ENCODE measurements at places on chromosomes 4 and X.

DNA sequence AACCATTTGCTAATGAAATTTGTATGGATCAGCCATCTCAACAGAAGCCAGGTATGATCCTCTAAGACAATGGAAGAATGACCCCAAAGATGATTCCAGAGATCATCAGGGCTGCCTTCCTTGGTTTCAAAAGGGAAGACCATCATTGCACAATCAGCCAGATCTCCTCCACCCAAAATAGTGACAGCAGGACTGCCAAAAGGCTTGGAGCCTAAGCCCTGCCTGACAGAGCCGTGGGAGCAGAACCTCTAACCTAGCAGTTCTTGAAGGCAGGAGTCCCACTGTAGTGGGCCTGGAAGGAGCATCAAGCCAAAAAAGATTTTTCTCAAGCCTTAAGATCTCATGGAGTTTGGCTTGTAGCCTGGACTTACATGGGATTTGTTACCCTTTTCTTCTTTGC, 226.0 kb downstream of the RASL11B start:
- no peak for DNase-seq

DNA sequence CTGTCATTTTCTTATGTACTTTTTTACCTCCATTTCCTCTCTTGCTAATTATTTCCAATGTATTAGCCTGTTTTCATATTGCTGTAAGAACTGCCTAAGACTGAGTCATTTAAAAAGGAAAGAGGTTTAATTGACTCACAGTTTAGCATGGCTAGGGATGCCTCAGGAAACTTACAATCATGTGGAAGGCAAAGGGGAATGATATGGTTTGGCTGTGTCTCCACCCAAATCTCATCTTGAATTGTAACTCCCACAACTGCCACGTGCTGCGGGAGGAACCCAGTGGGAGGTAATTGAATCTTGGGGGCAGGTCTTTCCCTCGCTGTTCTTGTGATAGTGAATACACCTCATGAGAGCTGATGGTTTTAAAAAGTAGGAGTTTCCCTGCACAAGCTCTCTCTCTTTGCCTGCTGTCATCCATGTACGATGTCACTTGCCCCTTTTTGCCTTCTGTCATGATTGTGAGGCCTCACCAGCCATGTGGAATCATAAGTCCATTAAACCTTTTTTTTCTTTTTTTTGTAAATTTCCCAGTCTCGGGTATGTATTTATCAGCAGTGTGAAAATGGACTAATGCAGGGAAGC, 870.0 kb upstream of the INTU start:
- no peak for DNase-seq

DNA sequence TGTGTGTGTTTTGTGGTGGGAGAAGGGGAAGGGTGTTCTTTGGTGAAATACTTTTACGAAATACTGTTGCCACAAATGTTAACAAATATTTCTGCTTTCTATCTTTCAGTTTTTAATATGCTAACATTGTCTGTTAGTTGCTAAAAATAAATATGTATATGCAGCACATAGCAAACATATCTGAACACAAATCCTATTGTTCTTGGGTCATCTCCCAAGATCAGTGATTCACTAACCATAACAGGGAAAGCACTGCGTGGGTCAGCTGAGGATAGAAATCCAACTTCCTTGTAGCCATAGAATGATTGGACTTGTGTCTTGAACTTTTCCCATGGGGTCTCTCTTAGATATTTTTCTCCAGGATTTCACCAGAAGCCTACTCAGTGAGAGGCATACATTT, 250.3 kb upstream of the FAM47A start:
- DNase-seq, result no peak

GRCh38 chr4:73170518-73171198, 87.9 kb downstream of the ANKRD17 start:
- no peak for DNase-seq

GRCh38 chr4:955161-955921, 18.0 kb downstream of the DGKQ start:
- no peak for DNase-seq

GRCh38 chrX:11386812-11387211, 93.6 kb downstream of the AMELX start:
- no peak for DNase-seq

DNA sequence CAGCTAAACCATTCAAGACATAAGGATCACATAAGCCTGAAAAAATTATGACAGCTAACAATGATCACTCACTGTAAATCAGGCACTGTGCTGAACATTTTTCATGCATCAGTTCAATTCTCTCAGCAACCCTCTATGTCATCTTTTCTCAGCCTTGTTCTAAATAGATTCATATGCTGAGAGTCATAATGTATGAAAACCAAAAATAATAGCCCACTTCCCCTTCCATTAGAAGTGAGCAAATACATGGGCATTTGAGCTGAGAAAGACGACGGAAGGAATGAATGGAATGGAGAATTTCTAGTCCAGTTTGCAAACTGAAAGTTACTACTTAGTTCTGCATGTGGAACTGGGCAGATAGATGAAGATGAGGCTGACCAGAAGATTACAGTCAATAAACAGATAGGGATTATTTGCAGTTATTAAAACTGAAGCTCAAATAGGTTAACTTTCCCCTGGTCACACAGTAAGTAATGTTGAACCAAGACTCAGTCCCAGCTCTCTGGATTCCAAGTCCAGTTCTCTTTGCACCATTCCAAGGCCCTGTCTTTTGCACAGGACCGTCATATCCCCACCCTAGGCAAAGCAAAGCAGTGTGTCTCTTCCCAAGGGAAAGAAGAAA, 1.6 kb upstream of the SH3RF1 start:
- DNase-seq, result no peak

- no peak for DNase-seq
Observed at GRCh38 chr4:88242144-88242543, 42.2 kb downstream of the PPM1K start.

DNA sequence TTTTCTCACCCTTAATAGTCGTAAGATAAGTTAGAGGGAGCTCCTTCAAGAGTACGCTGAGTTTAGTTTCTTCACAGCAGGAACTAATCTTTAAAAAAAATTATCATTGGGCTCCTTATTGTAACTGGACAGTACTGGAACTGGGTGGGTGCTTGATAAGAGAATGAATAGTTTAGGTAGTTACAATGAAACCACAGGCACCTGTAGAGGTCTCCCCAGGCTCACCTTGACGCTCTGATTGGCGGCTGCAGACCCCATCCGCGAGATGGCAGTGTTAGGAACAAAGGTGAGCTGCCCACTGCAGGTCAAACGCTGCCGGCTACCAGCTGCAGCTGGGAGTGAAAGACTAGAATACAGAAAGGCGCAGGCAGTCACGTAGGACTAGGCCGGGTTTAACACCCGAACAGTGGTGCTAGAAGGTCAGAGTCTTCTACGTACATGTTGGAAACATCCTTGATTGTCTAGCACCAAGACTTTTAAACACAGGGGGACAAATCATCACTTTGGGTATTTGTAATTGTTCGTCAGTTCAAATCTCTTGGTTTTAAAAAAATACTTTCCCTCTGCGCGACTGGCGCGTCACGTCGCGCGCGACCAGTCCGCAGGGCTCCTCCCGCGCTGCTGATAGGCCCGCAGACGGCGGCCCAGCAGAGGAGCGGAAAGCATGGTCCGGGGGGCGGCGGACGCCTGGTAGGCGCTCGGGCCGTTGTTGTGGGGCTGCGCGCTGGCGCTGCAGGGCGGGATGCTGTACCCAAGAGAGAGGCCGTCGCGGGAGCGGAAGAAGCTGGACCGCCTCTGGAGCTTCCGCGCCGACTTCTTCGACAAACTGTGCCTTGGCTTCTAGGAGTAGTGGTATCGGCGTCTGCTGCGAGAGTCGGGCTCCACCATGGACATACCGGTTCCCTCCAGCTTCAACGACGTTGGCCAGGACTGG, 45.6 kb downstream of the SMARCA5 start:
- DNase-seq, result peak; percentile 88

DNA sequence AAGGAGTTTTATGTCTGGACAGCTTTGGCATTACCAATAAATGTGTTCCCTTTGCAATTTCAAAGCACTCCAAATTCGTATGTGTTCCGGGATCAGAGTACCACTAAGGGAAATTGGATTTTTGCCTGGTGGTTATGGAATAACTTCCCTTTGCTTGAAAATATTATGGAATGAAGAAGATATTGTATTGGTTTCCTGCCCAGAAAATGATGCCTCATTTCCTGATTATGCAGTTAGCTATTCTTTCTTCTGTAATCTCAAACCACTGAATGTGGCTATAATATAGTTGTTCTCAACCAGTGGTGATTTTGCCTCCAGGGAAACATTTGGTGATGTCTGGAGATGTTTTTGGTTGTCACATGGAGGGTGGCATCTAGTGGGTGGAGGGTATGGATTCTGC, 142.9 kb downstream of the PCDH7 start:
- DNase-seq, result no peak

GRCh38 chrX:101803451-101803850, 128.4 kb downstream of the ZMAT1 start:
- DNase-seq, result peak; percentile 34

GRCh38 chr4:56400560-56400959, 13.3 kb upstream of the AASDH start:
- DNase-seq, result no peak

- no peak for DNase-seq
Observed at GRCh38 chr4:62661821-62662220, 1461.7 kb downstream of the ADGRL3 start.

Measured in hematopoietic multipotent progenitor cell treated with erythropoietin and hydrocortisone succinate and interleukin-3 and kit ligand, for 6 days (in vitro differentiated cells).